Eye (tissue), 1 donor: ENCODE measurements at places on chromosomes 7 and 10.
A peak's percentile ranks its signal among the peaks of the same experiment; 100 is the strongest.

GRCh38 chr7:138556771-138557484, 96.9 kb downstream of the TRIM24 start:
- DNase-seq: peak; percentile 19

- DNase-seq: no peak
These were observed 13.5 kb downstream of the CCL26 start for GRCh38 chr7:75758491-75758890.

DNA sequence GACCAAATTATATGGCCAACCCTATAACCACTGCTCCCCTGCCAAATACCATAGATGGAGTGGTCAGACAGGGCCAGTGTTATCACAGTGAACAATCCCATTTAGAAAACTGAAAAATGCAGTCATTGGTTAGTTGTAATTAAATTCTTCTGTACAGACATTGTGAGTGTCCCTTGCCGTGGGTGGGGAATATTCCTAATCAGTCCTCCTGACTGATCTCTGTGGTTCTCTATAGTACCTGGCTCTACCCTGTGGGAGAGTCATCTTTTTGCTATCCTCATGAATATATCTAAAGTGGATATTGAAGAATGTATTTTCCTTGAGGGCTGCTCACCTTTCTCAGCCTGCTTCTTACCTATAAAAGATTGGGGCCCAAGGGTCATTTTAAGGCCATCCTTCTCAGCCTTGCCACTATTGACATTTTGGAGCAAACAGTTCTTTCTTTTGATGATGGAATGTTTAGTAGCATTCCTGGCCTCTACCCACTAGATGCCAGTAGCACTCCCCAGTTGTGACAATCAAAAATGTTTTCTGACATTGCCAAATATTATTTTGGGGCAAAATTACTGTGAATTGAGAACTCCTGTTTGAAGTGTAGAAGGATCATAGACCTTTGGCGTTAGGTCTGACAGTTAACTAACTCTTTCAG, 110.2 kb downstream of the MAPK8 start:
- no peak for DNase-seq

DNA sequence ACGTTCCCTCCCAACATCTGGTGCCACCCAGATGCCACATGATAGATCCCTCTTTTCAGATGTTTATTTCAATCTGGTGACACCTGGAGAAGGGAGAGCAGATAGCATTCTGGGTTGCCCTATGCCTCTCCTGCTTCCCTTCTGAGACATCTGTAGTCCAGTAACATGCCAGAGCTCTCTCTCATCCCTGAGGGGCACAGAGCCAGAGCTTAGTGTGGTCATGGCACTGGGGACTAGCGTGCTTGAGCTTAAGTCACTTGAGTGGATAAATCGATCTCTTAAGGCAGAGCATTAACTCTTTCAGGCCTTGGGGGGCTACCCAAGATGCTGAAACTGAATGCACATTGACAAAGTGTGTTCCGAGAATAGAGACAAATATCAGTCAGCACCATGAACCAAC, 47.9 kb downstream of the WNT2 start:
- no peak for DNase-seq

GRCh38 chr7:82745117-82745516, 301.5 kb upstream of the CACNA2D1 start:
- DNase-seq: no peak

DNA sequence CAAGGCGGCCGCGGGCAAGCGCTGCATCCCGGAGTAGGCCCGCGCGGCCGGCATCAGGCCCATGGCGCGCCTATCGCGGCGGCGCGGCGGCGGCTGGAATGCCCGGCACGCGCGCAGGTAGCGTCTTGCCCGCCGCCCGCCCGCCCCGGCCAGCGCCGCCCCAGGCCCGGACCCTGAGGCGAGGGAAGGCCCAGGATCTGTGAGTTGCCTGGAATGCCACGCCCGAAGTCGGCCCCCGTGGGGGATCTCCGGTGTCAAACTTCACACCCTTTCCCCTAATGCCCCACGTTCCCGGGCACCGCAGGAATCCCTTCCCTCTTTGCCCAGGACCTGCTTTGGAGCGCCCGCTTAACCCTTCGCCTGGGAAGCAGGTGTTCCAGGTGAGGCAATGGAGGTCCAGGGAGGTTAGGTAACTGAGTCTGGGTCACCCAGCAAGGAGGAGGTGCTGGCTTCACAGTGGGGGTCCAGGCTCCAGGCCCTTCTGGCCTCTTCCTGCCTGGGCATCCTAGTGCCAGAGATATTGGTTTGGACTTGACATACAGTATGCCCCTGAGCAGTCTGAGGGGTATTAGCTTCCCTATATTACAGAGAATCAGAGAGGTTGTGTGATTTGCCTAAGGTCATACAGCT, 138.1 kb downstream of the ARHGAP22 start:
- DNase-seq: no peak

- peak; percentile 61 for DNase-seq
These were observed 13.0 kb upstream of the DLX6 start for GRCh38 chr7:96992192-96993005.

- DNase-seq: peak; percentile 66
These were observed 219.4 kb upstream of the CELF2 start for GRCh38 chr10:10798102-10798863.
